ENCODE measurements at places on chromosomes 3 and 15. TPM values are rescaled to one million over a fixed set of nuclear protein-coding genes. Genes with fewer than 3 reads are reported as not detected.
A peak's percentile ranks its signal among the peaks of the same experiment; 100 is the strongest.

- H3K4me3 ChIP-seq, result peak within 1 kb of the TSS; percentile 66
- peaks cover 3% of the 10 kb centered on the region for H3K36me3 ChIP-seq
- peak within 1 kb of the TSS; percentile 26 for H3K27ac ChIP-seq
- peaks cover 29% of the 10 kb centered on the region for H3K27me3 ChIP-seq
- H3K4me1 ChIP-seq, result peaks cover 12% of the 10 kb centered on the region
- peak; percentile 75 for DNase-seq
These were observed at the start of gene GATM for GRCh38 chr15:45378149-45378912. TSS of gene GATM (minus strand) at chr15:45378544. CDS start at chr15:45378453, 91 bp downstream.

- no peak overlapping the region for H3K4me3 ChIP-seq
- peak; percentile 63 for DNase-seq
- no peaks in the 10 kb centered on the region for H3K4me1 ChIP-seq
- no peaks in the 10 kb centered on the region for H3K27me3 ChIP-seq
- no peak overlapping the region for H3K27ac ChIP-seq
These were observed 53.7 kb downstream of the NMD3 start for GRCh38 chr3:161274691-161275298.

Gene DCP1A
- 41.9 TPM for total RNA-seq

Gene EOMES
- 0.25 TPM for total RNA-seq

Data from activated CD4-positive, alpha-beta T cell treated with anti-CD3 and anti-CD28 coated beads for 36 hours (primary cell).